ENCODE measurements at places on chromosomes 7 and 10. TPM values are rescaled to one million over a fixed set of nuclear protein-coding genes. Genes with fewer than 3 reads are reported as not detected.

- no peak for DNase-seq
Measured at GRCh38 chr10:72275351-72276012, 1.8 kb downstream of the DDIT4 start.

Gene LHFPL3
- total RNA-seq = not detected

DNA sequence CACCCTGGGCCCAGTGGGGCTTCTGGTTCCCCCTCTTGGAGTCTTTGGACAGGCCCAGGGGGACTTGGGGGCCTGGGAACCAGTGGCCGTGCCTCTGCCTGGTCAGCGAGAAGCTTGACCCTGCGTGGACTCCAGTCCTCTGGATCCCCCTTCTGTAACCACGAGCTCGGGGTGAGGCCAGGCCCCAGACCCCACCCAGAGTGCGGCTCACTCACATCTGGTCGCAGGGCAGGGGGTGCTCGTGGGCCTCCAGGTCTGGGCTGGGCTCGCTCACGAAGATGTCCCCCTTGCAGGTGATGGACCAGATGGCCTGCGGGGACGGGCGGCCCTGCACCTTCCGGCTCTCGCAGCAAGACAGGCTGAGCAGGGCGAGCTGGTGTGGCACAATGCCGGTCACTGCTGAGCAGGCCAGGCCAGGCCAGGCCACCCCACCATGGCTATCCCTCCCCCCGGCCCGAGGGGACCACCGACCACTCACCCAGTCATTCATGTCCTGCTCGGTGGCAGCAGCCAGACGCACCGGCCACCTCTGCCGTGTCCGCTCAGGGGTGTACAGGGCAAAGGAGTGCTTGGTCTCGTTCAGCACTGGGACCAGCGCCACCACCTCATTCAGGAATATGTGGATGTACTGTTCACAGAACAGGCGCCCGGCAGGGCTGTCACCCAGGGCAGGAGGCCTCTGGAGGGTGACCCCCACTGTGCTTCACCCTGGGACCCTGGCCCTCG lies 19.7 kb downstream of the BHLHA15 start:
- DNase-seq = no peak

Gene LRRTM3
- total RNA-seq = 0.31 TPM
